ENCODE measurements at places on chromosomes 2 and 18.

- no peak for DNase-seq
Observed at GRCh38 chr2:9248363-9248762, 41.8 kb downstream of the ASAP2 start.

DNA sequence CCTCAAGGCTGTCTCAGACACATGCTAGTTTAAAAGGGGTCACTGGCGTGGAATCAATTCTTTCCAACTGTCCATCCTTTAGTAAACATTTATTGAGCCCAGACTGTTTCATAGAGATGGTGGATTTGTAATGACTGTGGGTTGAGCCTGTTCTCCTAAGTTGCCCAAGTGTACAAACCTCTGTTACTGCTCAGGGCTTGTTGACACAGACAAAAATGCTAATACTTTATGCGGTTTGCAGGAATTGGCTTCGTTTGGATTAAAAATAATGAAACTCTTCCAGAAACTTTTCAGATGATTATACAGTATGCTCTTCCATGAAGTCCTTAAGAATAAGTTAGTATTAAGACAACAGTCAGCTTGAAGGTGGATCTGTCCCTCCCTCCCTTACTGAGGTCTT is 83.6 kb upstream of the MGAT5 start:
- DNase-seq: no peak

DNA sequence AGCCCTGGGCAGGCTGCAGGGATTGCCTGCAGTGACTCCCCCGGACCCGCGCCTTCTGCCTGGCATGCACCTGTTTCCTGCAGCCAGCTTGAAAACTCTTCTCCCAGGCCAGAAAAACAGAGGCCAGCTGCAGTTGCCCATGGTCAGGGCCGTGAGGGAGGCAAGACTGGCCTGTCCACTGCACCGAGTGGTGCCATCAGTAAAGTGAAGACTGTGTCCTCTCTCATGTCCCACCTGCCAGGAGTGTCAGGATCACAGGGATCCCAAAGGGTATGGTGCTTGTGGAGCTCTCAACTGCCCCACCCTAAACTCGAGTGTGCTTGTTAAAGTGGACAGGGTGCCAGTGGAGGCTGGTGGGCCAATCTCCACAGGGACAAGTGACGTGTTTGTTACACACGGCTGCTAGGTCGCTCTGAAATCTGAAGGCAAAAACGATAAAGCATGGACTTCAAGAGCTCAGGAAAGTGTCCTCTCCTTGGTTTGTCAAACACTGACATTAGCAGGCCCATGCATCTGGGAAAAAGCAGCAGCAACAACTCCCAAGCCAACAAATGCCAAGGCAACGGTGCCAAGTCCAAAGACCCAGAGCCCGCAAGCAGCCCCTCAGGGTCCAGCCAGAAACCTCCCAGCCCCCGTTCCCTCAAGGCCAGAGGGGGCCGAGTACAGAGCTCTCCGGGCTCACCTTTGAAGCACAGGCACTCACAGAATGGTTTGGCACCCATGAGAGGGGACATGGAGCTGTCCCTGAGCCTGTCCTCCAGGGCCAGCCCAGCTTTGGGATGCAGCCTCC is 213.2 kb downstream of the HDAC4 start:
- no peak for DNase-seq

GRCh38 chr2:49988816-49989215 is 834.5 kb upstream of the FSHR start:
- no peak for DNase-seq

DNA sequence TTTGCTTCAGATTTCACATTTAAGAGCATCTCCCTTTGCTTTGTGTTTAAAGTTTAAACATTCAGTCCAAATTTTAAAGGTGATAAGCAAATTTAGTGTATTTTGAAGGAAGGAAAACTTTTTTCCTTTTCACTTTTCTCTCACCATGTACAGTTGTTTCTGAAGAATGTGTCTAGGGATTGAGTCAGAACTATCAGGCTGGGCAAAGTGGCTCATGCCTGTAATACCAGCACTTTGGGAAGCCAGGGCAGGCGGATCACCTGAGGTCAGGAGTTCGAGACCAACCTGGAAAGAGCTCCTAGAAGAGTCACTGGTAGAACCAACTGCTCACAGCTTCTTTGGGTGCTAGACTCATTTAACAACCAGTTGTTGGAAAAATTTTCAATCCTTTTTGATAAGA is 327.0 kb upstream of the THUMPD2 start:
- no peak for DNase-seq

DNA sequence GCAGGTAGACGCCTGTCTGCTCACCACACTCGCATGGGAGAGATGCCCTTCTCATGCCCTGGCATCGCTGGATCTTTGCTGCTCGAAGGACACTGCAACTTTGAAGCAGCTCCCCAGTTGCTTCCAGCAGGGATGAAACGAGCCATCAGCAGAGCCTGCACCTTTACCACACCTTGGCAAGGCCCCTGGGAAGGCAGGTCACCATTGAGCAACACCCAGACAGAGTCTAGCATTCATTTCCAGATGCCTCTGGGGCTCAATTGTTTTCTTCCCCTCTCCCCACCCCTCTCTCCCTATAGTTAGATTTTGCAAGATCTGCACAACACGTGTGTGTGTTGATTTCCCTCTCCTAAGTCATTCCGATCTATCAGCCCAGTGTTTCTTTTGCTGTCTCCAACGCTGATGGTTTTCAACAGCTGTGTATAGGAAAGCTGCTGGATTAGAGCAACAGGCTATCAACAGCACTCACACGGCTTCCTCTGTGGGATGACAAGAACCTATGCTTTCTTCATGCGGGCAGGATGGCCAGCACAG is 25.6 kb upstream of the INHBB start:
- no peak for DNase-seq

Data from globus pallidus (tissue), 1 donor.